ENCODE measurements at places on chromosomes 3 and 15.

DNA sequence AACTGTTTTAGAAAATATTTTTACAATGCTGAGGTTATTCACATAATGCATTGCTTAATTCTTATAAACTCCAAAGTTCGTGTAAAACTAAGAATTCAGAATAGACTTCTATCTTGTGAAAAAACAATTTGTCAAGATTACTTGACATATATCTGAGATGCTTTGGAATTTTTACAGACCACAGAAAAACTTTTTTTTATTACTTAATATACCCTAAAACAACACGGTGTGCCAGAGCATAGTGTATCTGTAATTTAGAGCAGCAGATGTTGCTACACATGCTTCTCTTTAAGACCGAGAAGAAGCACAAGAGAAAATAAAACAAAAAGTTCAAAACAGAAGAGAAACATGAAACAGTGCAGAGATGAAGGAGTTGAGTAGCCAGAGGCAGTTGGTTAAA, 26.4 kb downstream of the ASB7 start:
- DNase-seq = peak; percentile 14

DNA sequence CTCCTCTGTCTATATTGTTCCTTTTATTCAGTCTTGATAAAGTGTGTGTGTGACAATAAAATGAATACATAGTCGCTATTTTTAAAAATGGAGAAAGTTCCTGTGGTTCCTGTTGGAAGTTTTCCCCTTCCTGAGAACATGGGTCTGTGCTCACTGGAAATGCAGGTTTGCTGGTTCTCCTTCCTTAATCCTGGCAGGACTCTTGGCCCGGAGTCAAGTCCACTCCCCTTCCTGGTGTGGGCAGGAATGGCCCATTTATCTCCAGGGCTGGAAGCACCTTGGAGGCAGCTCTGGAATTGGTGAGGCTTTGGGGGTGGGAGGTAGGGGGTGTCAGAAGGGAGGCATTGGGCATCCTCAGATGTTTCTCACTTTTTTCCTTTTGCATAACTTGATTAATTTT, 30.1 kb downstream of the FOXL2 start:
- DNase-seq = no peak

GRCh38 chr3:83902787-83903533, 1055.8 kb upstream of the CADM2 start:
- no peak for DNase-seq

DNA sequence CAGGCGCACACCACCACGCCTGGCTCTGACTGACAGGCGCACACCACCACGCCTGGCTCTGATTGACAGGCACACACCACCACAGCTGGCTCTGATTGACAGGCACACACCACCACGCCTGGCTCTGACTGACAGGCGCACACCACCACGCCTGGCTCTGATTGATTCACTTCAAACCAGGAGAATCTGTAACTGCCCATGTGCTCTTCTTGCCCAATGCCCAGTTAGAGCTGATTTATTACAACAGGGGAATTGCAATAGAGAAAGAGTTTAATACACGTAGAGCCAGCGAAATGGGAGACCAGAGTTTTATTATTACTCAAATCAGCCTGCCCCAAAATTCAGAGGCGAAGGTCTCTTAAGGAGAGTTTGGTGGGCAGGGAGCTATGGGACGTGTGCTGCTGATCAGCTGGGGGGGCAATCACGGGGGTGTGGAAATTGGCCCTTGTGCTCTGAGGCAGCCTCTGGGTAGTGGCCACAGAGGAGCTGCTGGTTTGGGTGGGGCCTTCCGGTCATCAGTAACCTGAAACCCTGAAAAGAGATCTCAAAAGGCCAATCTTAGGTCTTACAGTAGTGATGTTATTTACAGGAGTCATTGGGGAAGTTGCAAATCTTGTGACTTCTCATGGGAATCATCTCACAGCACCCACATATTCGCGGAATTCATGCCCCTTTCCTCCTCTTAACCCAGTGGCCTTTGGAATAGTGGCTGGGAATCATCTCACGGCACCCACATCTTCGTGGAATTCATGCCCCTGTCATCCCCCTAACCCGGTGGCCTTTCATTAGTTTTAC, 63.8 kb upstream of the TFRC start:
- DNase-seq = no peak

- DNase-seq = no peak
These were observed 19.7 kb upstream of the PTPRG start for GRCh38 chr3:61541694-61542093.

DNA sequence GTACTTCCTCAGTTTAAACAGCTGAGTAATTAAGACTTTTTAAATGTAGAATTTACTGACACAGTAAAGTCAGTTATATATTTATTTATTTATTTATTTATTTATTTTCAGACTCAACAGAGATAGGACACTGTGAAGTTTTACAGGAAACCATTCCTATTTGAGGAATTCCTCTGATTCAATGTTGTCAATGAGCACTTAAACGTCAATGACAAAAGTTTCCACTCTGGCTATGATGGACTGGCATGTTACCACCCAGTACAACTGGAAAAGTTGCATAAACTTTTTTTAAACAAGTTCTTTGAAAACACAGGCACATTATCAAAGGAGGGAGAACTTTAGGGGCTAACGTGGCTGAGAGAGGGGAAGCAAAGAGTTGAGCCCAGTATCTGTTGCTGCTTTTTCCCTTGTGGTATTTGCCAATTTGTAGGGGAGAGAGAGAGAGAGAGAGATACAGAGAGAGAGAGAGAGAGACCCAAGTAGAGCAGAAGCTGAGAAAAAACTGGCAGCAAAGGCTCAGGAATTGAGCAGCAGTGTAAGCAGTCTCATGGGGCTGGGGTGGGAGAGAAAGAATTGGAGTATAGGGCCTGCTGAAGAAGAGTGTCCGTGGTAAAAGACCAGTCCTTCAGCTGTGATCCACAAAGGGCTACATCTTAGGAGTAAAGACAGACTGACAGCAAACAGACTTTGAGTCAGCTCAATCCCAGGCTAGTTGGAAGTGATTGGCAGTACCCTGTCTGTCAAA, 18.3 kb upstream of the ACTC1 start:
- no peak for DNase-seq

Data from fibroblast of mammary gland (primary cell).